ENCODE measurements at places on chromosomes 2 and 18. TPM values are rescaled to one million over a fixed set of nuclear protein-coding genes. Genes with fewer than 3 reads are reported as not detected.

The APLF gene
- total RNA-seq, result 0.96 TPM

The CYP26B1 gene
- total RNA-seq, result 1.0 TPM

The DSC1 gene
- 0.17 TPM for total RNA-seq

- H3K4me1 ChIP-seq, result no peaks in the 10 kb centered on the region
- H3K36me3 ChIP-seq, result no peaks in the 10 kb centered on the region
- H3K27me3 ChIP-seq, result no peaks in the 10 kb centered on the region
- no peak for DNase-seq
- no peak overlapping the region for H3K27ac ChIP-seq
These were observed 93.8 kb upstream of the FSIP2 start for GRCh38 chr2:185644828-185645227.

- H3K4me3 ChIP-seq, result no peak overlapping the region
- H3K36me3 ChIP-seq, result no peaks in the 10 kb centered on the region
- H3K27ac ChIP-seq, result no peak overlapping the region
- no peak for DNase-seq
- H3K4me1 ChIP-seq, result no peaks in the 10 kb centered on the region
These were observed 126.4 kb upstream of the EPAS1 start for GRCh38 chr2:46170611-46171350.

- no peaks in the 10 kb centered on the region for H3K27me3 ChIP-seq
- H3K4me1 ChIP-seq, result peaks cover 11% of the 10 kb centered on the region
- no peak overlapping the region for H3K27ac ChIP-seq
These were observed 31.8 kb downstream of the TBC1D8 start for GRCh38 chr2:101119431-101119830.

GRCh38 chr2:205407984-205408383 is 274.3 kb upstream of the NRP2 start:
- no peaks in the 10 kb centered on the region for H3K27me3 ChIP-seq
- H3K4me3 ChIP-seq, result no peak overlapping the region
- H3K27ac ChIP-seq, result no peak overlapping the region
- no peaks in the 10 kb centered on the region for H3K36me3 ChIP-seq
